ENCODE measurements at places on chromosomes 2 and 18.

GRCh38 chr18:9890957-9891356 lies 5.2 kb downstream of the TXNDC2 start:
- DNase-seq, result no peak

- DNase-seq, result no peak
Observed at GRCh38 chr2:121451398-121451797, 79.3 kb upstream of the RNU4ATAC start.

GRCh38 chr2:101672047-101672446 lies 25.5 kb upstream of the MAP4K4 start:
- no peak for DNase-seq

DNA sequence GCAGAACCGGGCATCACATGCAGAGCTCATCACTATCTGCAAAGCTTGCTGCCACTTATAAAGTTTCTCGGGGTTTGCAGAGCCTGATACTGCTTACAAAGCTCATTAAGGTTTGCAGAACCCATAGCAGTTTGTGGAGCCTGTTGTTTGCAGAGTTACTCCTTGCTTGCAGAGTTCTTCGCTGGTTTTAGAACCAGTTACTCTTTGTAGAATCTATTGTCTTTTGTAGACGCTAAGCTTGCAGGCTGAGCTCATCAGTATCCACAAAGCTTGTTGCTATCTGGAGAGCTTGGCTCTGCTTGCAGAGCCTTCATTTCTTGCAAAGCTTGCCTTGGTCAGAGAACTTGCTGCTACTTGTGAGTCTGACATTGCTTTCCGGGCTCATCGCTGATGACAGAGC lies 106.9 kb downstream of the CELF4 start:
- no peak for DNase-seq

GRCh38 chr2:228545041-228545747 lies 363.7 kb upstream of the SPHKAP start:
- DNase-seq, result peak; percentile 87

DNA sequence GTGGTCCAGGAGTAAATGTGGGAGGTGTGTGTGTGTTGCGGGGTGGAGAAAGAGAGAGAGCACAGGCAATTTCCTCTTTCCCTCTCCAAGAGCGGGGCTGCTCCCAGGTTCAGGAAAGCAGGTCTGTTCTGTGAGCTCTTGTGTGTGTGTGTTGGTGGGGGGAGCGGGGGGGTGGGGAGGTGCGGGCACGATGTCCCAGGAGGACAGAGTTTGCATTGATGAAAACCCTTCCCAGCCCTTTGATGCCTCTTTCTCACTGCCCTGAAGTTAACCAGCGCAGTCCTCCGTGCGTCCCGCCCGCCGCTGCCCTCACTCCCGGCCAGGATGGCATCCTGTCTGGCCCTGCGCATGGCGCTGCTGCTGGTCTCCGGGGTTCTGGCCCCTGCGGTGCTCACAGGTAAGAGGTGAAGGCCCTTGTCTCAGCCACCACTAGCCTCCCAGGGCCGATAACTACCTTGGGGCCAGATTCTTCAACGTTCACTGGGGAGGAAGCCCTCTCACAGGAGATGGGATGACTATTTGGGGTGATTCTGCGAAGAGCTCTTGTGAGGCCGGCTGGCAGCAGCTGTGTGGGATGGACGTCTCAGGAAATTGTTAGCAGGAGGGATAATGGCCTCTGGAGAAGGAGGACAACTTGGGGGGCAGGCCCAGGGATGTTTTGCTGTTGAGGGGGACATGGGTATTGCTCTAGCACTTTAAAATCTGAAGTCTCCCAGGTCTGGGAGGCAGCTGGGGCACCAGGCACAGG lies at the start of gene SNORC:
TSS of gene SNORC (plus strand) at position 247 of the 748 bp plus-strand sequence. CDS start at position 325, 78 bp downstream.
- DNase-seq, result no peak

- no peak for DNase-seq
Observed at GRCh38 chr2:8856176-8856575, 18.8 kb upstream of the KIDINS220 start.

GRCh38 chr2:50582164-50582563 lies 449.8 kb downstream of the NRXN1 start:
- DNase-seq, result no peak

DNA sequence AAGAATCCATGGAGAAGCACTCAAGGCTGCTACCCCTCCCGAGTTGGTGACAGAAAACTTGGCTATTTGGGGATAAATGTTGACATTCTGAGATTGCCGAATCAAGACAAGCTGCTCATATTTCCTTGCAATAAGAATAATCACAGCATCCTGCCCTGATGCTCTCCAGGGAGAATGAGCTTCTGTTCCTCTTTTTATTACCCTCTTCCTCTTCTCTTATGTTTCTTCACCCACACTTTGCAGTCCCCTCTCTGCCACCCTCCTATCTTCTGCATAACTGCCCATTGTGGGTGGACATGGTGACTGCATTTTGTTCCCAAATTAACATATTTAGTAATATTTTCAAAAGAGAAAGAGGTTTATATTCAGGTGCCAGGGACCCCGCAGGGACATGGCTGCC lies 11.9 kb upstream of the MSGN1 start:
- DNase-seq, result no peak

- DNase-seq, result peak; percentile 41
Observed at GRCh38 chr18:49728542-49728941, 84.8 kb downstream of the ACAA2 start.

- no peak for DNase-seq
Observed at GRCh38 chr2:234715671-234716250, 218.9 kb upstream of the ARL4C start.

GRCh38 chr18:35770376-35771014 lies 189.0 kb downstream of the GALNT1 start:
- peak; percentile 26 for DNase-seq

- DNase-seq, result no peak
Observed at GRCh38 chr18:7205346-7205745, 25.5 kb upstream of the LRRC30 start.

DNA sequence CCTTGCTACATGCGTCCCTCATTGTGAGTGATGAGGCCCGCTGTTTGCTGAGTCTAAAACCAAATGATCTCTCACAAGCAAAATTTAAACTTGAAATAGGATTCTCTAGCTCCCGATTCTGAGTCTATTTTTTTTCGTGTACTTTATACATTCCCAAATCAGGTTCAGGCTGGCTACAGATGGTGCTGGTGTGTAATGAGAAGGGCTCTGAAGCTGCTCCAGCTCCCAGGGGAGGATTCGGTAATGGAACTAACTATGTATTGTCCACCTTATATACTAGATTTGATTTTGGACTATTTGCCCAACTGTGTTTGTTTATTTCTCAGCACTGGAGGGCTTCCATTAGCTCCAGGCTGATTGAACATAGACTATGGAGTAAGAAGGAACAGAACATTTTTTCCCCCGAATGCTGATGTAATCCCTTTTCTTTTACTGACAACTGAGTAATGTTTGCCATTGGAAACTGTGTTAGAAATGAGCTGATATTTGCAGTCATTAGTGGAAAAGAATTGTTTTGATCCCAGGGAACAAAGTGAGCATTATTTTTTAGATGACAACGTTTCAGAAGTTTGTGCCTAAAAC lies 274.0 kb upstream of the FIGN start:
- DNase-seq, result no peak

DNA sequence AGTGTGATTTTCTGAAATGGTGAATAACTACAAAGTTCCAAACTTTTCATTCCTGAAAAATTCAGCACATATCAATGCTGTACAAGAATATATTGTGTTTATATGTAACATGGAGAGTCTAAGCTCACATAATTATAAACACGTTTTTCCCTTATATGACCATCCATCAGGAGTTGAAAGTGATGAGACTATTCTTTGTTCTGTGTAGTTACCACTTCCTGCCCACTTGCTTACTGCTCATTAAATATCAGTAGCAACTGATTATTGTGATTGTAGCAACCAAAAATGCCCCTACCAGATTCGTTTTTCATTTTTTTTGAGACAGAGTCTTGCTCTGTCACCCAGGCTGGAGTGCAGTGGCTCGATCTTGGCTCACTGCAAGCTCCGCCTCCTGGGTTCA lies 30.8 kb downstream of the OTX1 start:
- DNase-seq, result no peak

GRCh38 chr18:8562919-8563318 lies 46.3 kb upstream of the RAB12 start:
- no peak for DNase-seq

- no peak for DNase-seq
Observed at GRCh38 chr2:18845854-18846445, 256.6 kb upstream of the NT5C1B start.

DNA sequence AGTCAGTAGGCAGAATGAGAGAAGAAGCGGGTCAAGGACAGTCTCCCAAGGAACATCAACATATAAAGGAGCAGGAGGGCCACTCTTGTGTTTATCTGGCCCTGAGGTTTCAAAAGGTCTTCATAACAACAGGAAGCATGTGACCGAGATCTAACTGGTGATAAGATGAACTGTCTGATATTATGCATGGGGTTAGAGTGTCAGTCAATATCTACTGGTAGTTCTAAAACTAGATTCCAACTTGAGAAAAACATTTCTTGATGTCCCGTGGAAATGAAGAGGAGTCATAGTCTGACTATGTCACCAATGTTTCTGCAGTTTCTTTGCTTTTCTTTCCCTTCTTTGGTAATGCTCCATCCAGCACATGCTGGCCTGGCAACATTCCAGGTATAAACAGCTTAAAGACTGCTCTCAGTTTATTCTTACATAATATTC lies 77.5 kb upstream of the ITPRID2 start:
- no peak for DNase-seq

- no peak for DNase-seq
Observed at GRCh38 chr2:24453379-24454073, 37.5 kb upstream of the NCOA1 start.

DNA sequence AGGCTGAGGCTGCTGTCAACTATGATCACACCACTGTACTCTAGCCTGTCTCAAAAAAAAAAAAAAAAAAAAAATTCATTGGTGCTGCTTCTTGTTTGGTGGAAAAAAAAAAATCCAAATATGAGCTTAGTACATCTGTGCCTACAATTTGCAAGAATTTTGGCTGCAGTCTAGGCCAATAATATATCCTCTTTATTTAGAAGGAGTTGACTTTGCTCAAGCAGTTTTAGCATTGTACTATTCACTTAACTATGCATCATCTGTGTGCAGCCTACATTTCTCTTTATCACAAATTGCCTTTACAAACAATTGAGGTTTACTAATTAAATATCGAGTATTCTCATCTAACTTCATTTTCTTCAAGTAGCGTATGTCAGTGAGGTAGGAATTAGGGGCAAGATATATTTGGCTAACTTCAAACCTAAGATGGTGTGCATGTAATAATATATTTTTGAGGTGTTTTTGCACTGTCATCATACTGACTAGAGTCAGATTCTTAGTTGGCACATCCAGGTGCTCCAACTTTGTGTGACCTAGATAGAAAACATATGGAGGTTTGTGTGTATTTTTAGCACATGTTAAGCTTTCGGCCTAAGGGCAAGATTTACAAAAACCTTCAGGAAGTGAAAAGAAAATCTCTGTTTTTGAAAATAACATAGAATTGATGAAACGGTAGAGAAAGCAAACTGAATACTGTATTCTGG lies 51.8 kb downstream of the PMS1 start:
- DNase-seq, result no peak

DNA sequence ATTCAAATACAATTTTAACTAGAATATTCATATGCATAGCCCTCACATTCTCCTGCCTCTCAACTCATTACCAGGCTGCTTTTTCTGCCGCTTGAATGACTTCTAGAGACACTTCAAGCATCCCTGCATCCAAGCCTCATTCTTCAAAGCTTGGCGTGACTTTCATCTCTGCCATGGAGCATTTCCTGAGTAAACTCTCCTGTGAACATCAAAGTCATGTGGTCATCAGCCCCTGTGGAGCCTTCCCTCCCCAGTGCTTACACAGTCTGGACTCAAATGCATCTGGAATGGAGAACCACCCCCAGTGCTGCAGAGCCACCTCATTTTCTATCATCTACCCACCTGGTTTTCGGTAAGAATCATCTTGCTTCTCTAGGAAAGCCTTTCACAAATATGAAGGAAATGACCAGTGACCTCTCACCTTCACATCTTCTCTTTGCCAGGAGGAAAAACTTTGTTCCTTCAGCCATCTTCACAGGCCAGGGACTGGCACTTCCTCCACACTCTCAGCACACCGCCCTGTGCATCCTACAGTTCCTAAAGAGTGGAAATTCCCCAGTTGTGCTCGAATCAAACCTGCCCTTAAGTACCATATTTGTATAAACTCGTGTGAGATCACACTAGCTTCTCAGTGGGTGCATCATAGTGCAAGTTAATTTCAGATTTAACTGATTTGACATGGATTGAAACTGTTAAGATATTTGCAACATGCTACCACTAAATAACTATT lies 116.4 kb downstream of the COL6A3 start:
- no peak for DNase-seq

DNA sequence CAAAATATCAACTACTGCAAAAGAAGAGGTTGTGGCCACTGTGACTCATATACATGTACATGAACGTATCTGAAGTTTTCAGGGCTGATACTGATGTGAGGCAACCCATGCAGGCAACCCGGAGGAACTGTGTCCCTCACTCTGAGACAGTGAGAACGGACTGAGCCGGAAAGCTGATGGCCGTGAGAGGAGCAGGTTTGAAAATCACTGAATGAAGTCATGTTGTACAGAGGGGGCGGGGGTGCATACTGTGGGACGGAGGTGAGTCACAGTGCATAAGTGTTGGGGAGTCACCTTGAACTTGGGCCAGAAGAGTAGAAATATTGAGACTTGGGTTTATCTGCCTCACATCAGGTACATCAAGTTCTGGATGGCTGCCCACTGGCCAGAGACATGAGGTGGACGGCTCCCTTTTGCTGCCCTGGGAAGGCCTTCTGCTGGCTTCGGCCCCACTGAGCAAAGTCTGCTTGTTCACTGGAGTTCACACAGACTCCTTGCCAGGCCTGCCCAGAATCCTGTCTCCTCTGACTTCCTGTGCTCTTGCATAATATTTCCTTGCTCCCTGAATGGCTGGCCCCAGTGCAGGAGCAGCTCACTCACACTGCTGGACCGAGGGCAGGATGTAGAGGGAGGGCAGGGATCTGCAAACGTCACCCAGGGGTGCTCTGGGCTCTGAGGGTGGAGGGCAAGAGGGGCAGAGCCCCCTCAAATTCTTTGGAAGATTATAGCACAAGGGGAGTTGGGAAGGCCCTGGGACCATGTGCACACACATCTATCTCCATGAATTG lies 18.1 kb downstream of the EPAS1 start:
- DNase-seq, result peak; percentile 97

DNA sequence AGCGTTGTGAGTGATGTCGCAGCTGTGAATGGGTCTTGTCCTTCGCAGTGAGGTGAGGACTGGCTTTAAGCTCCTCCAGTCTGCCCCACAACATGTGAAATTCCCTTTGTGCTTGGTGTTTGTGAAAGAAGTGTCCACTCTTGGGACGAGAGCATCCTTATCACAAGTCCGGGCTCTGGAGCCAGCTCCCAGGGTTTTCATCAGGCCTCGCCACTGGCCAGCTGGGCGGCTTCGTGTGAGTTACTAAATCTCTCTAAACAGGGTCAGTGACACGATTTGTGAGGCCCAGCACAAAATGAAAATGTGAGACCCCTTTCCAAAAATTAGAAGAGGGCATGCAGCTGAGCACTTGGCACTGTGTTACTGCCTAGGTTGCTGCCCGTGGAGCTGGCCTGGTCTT lies 115.9 kb downstream of the VAPA start:
- DNase-seq, result no peak

GRCh38 chr2:208040199-208041171 lies 15.2 kb upstream of the PLEKHM3 start:
- DNase-seq, result peak; percentile 77

- DNase-seq, result no peak
Observed at GRCh38 chr2:136059036-136059472, 58.9 kb downstream of the CXCR4 start.
